ENCODE measurements at places on chromosomes 13 and 19. TPM values are rescaled to one million over a fixed set of nuclear protein-coding genes. Genes with fewer than 3 reads are reported as not detected.
A peak's percentile ranks its signal among the peaks of the same experiment; 100 is the strongest.

- no peak for DNase-seq
These were observed 54.5 kb downstream of the DNAJC15 start for GRCh38 chr13:43077906-43078305.

GRCh38 chr13:40271931-40272775 is 394.3 kb downstream of the FOXO1 start:
- DNase-seq: peak; percentile 62

- no peak for DNase-seq
These were observed 160.0 kb downstream of the RBM26 start for GRCh38 chr13:79245937-79246577.

FGF21 gene
- not detected for total RNA-seq
